ENCODE measurements at places on chromosomes 4 and X.

DNA sequence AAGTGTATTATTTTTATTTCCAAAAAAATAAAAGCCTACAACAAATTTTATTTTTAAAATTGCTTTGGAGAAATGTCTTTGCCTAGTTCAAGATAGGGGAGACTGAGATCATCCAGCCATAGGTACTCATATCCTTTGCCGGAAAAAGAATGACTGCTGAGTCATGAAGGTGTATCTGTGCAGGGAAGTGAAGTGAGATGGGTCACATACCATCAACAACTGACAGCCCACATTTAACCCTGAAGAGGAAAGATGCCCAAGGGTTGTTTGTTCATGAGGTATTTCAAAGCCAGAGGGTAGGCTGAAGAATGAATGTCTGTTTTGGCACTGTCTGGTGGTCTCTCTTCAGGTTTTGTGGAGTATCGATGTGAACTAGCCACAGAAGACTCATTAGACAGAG lies 106.7 kb upstream of the TTC29 start:
- DNase-seq: no peak

DNA sequence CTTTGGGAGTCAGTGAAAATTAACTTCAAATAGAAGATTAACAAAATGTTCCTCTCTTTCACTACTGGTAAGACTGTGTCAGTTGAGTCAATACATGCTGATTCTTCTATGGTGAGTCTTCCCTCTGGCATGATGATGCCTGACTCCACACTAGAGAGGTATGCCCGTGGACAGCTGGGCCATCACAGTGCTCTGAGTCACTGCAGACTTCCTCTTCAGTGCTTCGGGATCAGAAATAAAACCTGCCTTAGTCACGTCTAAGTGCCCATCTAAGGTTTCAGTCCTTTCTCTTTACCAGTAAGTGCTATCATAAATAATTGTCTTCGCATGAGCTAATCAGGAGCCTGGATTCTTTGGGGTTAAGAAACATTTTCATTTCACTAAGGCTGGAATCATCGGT lies 1.6 kb upstream of the ASB5 start:
- no peak for DNase-seq

DNA sequence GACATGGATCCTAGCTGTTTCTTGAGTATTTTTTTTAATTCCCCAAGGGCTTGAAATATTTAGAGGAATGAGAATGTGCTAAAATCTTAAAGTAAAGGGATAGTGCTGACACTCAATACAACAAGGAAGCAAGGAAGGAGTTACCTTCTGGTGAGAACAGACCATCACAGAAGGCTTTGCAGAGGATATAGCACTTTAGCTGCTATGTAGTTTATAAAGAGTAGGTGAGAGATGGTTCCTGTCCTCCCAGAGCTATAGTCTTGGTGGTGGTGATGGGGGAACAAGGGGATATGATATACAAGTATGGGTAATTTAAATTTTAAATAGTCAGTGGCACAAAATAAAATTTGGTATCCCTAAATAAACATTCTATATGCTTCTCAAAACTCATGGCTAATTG lies 47.6 kb downstream of the MTHFD2L start:
- DNase-seq: no peak

DNA sequence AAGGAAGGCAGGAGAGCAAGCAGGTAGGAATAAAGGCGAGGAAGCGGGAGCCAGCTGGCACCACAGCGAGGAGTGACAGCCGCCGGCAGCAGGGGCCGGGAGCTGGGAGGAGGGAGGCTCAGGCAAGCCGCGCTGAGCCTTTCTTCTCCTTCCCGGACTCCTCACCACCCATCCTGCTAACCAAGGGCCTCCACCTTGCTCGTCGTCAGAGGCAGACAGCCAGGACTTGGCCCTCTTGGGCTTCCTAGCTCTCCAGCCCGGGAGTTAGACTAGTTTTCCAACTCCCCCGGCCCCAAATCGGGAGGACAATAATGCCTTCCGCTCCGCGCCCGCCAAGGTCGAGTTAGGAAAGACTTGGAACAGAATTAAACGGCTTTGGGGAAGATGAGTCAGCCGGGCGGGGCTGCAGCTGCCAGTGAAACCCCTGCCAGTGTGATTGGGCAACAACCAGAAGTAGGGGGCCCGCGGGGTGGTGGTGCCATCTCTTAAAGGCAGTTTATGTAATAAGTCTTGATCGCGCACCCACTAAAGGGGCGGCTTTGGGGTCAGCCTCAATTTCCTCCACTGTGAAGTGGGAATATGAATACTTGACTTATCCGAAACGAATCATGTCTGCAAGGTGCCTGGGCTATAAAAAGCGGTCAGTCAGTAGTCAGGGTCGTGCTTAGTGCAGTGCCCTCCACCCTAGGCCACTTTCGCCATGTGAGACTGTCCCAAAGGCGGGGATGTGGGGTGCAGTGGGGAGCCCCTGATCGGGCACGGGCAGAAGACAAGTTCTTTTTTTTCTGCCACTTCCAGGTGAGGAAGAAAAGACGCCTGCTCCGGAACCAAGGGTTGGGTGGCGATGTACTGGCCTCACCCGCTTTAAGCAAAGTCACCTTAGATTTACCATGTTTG lies 6.7 kb upstream of the HSD17B10 start:
- no peak for DNase-seq

- DNase-seq: no peak
These were observed 392.8 kb upstream of the NR3C2 start for GRCh38 chr4:148834804-148835631.

GRCh38 chr4:155190099-155190498 lies 18.3 kb upstream of the NPY2R start:
- DNase-seq: no peak

GRCh38 chrX:21657318-21658151 lies 595 bp downstream of the KLHL34 start:
- DNase-seq: no peak

GRCh38 chrX:29627833-29628232 lies 587.5 kb upstream of the MAGEB2 start:
- no peak for DNase-seq

- DNase-seq: no peak
These were observed 1052.6 kb downstream of the RPA4 start for GRCh38 chrX:97936296-97936695.

DNA sequence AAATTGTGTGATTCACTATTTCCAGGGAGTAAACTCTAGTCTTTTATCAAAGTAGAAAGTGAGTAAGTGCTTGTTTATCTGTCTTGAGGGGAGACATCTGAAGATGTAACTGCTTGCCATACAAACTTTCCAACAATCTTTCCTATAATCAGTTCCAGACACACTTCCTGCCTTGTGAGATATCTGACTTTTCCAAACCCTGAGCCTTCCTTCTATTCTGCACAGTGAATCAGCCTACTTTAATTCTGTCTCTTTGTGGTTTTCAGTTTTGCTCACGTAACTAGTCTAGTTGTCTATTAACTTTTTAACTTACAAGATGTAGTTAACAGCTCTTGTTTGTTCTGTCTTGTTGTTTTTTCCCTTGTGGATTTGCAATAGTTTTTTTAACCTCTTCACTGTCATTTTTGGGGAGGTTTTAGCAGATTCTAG lies 947.8 kb downstream of the C4orf33 start:
- no peak for DNase-seq

DNA sequence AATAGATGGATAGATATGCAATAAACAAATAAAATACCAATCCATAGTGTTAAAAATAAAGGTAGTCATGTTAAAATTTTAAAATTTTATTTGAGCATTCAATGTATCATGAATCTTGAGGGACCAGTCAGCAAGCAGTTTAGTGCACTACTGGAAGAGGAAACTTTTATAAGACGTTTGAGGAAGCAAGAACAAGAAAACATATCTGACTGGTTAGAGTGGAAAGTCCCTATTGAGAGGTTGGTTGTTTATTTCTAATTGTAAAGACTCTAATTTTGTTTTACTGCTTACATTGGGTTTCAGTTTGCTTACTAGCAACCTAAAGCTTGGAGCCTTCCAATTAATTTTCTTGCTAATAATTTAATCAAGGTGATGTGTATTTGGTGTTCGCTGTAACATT lies 786.2 kb downstream of the RAB28 start:
- no peak for DNase-seq

DNA sequence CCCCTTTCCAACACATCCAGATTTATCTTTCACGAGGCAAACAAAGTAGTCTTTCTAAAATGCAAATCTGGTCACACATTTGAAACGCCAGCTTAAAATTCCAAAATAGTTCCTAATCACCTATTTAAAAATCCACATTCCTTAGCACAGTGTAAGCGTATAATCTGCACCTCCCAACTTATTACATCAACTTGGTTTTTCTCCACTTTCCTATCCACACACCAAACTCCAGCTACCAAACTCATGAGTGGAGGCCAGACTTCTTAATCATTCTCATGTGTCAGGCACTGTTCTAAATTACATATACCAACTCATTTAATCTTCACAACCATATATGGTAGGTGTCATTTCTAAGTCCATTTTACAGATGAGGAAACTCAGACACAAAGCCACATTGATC lies 33.8 kb downstream of the ENOX2 start:
- no peak for DNase-seq

GRCh38 chr4:19557161-19557560 lies 694.5 kb upstream of the SLIT2 start:
- DNase-seq: no peak

GRCh38 chr4:88040707-88041106 lies 33.3 kb downstream of the PKD2 start:
- DNase-seq: no peak

- DNase-seq: no peak
These were observed 11.3 kb downstream of the SLC2A9 start for GRCh38 chr4:10009861-10010500.

DNA sequence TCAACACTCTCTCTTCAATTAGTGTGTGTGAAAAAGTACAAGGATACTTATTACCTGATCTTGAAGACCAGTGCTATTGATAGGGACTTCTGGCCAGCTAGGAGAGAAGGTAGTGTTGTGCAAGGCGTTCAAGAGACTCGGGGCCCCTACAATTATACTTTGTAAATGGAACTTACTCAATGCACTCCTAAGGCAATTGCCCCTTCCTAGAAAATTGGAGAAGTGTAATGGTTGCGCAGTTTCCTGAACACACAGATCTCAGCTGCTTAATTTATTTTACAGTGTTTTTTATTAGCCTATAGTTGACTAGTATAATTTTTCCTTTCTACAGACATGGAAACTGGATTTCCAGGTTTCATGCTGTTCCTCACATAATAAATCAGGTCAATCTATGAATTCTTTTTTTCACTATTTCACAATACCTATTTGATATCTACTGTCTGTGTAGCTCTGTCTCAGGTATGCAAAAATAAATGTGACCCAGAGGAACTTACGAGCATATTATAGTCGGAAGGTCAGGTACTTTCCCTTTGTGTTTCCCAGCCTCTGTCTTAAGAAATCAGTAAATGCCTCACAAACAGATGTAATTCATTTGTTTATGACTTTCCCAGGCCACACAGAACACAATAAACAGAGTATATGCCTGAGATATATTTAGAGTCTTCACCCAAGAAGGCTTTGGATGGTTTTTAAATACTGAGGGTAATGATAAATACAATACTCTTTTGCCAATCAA lies 89.1 kb upstream of the TET2 start:
- no peak for DNase-seq
